Activated T-helper 1 cell treated with Interleukin-2 at 50 U/mL for 16 hours (primary cell): ENCODE measurements at places on chromosomes 16 and 17.

- DNase-seq, result no peak
Observed at GRCh38 chr17:56289321-56289720, 136.0 kb downstream of the ANKFN1 start.

DNA sequence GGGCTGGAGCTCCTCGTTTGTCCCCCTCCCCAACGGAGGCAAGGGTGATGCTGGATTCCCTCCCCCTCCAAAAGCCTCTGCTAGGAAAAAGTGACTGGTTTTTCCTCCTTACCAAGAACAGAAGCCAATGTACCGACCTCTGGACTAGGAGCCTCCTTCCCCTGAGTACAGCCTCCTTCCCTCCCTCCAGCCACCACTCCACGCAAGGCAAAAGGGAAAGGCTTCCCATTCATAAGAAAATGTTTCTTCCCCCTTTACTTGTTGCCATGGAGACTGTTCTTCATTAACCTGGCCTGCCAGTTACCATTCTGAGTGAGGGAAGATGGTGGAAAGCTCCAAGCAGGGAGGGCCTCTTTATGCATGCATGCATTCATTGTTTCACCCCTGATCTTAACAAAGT is 4.3 kb upstream of the PIMREG start:
- no peak for DNase-seq

DNA sequence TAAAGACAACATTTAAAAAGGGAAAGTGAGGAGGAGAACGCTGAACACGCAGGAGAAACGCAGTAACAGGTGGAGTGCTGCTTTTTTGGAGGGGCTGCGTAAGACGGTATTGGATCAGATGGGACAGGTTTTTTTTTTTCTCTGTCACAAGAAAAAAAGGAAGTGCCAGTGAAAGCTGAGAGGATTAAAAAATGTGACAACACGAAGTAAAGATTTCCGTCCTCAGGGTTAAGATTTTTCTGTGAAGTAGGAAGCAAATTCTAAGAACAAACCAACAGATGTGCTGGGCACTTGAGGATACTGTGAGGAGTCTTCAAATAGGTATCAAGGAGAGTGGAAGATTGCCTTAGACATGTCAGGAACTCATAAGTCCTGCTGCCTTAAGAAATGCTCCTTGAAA is 5.8 kb upstream of the ABCA9 start:
- DNase-seq, result no peak

GRCh38 chr17:82242977-82243647 is 14.3 kb downstream of the SLC16A3 start:
- no peak for DNase-seq

DNA sequence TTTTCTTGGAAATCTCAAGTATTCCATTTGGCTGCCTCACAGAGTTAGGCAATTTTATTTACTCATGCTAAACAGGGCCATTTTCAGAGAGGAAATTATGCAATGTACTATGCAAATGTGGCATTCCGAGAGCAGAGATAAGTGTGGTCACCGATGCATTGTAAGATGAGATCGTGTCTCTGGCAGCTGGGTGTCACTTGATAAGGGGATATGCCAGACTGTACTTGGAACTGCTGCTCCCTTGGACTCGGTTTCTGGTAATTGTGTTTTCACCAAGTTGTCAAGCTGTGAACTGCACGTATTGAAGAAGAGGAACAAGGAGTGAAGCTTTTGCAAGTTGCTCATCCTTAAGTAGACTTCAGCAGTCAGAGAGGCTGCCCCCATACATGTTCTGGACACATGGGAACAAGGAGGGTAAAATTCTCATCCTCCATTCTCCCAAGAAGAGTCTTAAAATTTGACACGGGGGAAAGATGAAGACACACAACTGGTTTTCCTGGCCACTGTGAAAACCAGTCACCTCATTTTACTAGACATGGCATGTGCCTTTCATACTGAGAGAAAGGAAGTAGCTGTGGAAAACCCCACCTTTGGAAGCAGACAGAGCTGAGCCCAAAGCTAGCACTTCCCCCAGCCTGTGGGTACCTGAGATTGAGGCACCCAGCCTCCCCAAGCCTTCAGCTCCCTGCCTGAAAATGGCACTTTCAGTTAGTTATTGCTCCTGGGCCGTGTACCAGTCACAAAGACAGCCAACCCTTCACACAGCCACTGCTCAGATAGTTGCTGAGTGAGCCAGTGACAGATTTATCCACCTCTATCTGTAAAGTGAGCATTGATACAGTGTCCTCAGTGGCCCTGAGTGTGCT is 150.7 kb downstream of the SOCS1 start:
- DNase-seq, result no peak

GRCh38 chr16:66918803-66919568 is at the start of gene CDH16:
Gene CDH16 (minus strand): TSS chr16:66918885. CDS start chr16:66918065, 820 bp downstream.
- no peak for DNase-seq

DNA sequence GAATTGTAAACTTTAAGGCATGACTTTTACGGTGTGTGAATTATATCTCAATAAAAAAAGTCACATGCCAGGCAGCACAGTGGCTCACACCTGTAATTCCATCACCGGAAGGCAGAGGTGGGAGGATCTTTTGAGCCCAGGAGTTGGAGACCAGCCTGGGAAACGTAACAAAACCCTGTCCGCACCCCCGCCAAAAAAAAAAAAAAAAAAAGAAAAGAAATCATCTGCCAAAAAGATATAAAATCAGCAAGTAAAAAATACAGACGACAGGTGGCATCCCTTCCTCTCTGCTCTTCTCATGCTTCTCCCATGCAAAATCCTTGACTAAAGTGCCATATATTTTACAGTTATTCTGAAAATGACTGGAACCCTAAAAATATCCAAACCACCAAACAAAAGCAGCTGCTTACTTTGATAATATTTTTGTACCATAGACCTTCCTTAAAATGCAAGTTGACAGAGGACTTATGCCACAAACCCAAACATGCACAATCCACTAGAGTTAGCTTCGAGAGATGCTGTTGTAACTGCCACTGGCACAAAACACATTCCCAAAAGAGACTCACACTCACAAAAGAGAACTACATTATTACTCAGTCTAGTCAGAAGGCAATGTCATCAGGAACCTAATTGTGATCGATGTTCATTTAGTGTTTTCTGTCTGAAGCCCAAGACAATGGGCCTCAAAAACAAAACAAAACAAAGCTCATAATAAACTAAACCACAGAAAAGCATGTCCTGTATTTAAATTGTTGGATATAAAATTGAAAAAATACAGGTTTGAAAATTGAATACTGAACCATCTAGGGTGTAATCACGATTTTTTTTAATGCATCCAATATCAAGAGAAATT is 2.4 kb downstream of the CRLF3 start:
- no peak for DNase-seq

- DNase-seq, result no peak
Observed at GRCh38 chr17:1025733-1026598, 29.0 kb downstream of the TIMM22 start.
